ENCODE measurements at places on chromosomes 2 and 18. TPM values are rescaled to one million over a fixed set of nuclear protein-coding genes. Genes with fewer than 3 reads are reported as not detected.

DNA sequence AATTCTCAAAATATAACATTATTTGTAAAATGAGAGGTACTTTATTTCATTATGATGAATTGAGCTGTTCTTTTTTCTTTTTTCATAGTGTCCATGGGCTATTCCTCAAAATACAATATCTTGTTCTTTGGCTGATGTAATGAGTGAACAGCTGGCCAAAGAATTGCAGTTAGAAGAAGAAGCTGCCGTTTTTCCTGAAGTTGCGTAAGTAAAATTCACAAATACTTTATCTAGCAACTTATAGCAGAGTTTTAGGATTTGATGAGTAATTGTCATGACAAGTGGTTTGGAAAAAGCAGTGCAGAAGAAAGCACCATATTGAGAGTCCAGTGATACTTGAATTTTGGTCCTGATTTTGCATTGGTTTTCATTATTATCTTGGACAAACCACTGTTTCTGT, 9.8 kb downstream of the RIOK3 start:
- H3K36me3 ChIP-seq: peaks cover 35% of the 10 kb centered on the region
- DNase-seq: no peak
- H3K4me1 ChIP-seq: peaks cover 31% of the 10 kb centered on the region

GRCh38 chr2:229489016-229489415, 217.9 kb upstream of the PID1 start:
- DNase-seq: no peak
- no peaks in the 10 kb centered on the region for H3K4me1 ChIP-seq
- H3K27me3 ChIP-seq: no peaks in the 10 kb centered on the region
- no peak overlapping the region for H3K27ac ChIP-seq

CABYR gene
- total RNA-seq: 1.4 TPM

TMEM17 gene
- total RNA-seq: 0.24 TPM

GRCh38 chr2:223585666-223586065, 16.5 kb downstream of the SCG2 start:
- no peaks in the 10 kb centered on the region for H3K27me3 ChIP-seq
- no peaks in the 10 kb centered on the region for H3K4me1 ChIP-seq
- H3K4me3 ChIP-seq: no peak overlapping the region

GPBAR1 gene
- 0.14 TPM for total RNA-seq

GRCh38 chr2:70525032-70525431, 28.6 kb downstream of the TGFA start:
- H3K36me3 ChIP-seq: no peaks in the 10 kb centered on the region
- peaks cover 18% of the 10 kb centered on the region for H3K4me1 ChIP-seq
- DNase-seq: no peak
- no peak overlapping the region for H3K4me3 ChIP-seq

- peaks cover 1% of the 10 kb centered on the region for H3K27me3 ChIP-seq
- peak; percentile 69 for DNase-seq
- no peak overlapping the region for H3K4me3 ChIP-seq
- no peak overlapping the region for H3K27ac ChIP-seq
- no peaks in the 10 kb centered on the region for H3K36me3 ChIP-seq
These were observed 73.3 kb upstream of the KLF7 start for GRCh38 chr2:207238831-207239701.

CRACDL gene
- 0.31 TPM for total RNA-seq

GRCh38 chr2:147137711-147138110, 707.1 kb upstream of the ACVR2A start:
- no peaks in the 10 kb centered on the region for H3K36me3 ChIP-seq
- no peaks in the 10 kb centered on the region for H3K27me3 ChIP-seq
- H3K27ac ChIP-seq: no peak overlapping the region

DNA sequence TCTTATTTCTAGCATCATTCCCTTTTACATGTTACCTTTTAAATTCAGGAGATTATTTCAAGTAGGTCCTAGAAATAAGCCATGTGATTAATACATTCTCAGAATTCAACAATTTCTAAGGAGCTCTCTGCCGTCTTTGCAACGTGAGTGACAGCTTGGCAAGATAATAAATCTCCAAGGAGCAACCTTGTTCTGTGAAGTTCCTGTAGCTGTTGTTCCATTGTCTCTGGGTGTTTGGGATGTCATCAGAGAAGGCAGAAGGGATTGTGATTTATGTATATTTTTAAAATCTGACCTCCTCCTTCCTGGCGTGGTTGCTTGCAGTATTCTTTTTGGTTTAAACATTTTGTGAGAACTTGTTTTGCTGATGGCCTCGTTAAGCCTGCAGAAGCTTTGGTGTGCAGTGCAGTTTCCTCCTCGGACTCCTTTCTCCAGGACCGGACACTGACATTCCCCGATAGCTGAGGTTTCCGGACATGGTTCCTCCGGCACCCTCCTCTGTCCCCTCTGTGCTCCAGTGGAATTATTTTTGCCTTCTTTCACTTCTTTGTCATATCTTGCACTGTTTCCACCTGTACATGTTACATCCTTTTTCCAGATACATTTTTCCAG, 33.7 kb downstream of the RAMP1 start:
- H3K27ac ChIP-seq: no peak overlapping the region
- no peak for DNase-seq
- H3K4me1 ChIP-seq: peaks cover 15% of the 10 kb centered on the region
- H3K36me3 ChIP-seq: no peaks in the 10 kb centered on the region

RAB10 gene
- total RNA-seq: 110 TPM

- no peak overlapping the region for H3K4me3 ChIP-seq
- no peak for DNase-seq
- no peaks in the 10 kb centered on the region for H3K36me3 ChIP-seq
- H3K4me1 ChIP-seq: peaks cover 13% of the 10 kb centered on the region
These were observed 7.0 kb downstream of the AFF3 start for GRCh38 chr2:100135415-100135814.

DNA sequence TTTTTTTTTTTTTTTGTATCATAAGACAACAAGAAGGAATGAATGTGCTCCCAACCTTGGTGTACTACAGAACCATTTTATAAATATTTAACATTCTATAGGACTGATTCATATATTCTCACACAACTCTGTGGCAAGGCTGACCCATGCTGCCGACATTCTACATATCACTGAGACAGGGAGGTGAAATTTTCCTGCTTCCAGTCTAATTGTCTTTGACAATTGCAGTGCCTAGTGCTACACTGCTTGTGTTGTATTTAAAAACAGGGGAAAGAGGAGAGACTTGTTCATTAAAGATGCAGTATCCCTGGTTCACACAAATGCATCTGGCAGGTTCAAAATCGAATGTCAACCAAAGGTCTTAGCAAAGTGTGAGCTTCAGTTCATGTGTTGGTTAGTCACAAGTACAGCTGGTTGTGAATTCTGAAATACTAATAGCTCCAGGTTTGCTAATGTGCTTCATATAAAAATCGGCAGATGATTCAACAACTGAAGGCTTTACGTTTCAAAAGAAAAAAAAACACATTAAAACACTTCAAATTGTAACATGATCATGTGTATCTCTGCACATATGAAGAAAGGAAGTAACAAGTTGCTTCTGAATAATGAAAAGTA, 130.8 kb downstream of the FIGN start:
- H3K27me3 ChIP-seq: no peaks in the 10 kb centered on the region
- DNase-seq: no peak
- H3K4me1 ChIP-seq: no peaks in the 10 kb centered on the region
- H3K27ac ChIP-seq: no peak overlapping the region

DNA sequence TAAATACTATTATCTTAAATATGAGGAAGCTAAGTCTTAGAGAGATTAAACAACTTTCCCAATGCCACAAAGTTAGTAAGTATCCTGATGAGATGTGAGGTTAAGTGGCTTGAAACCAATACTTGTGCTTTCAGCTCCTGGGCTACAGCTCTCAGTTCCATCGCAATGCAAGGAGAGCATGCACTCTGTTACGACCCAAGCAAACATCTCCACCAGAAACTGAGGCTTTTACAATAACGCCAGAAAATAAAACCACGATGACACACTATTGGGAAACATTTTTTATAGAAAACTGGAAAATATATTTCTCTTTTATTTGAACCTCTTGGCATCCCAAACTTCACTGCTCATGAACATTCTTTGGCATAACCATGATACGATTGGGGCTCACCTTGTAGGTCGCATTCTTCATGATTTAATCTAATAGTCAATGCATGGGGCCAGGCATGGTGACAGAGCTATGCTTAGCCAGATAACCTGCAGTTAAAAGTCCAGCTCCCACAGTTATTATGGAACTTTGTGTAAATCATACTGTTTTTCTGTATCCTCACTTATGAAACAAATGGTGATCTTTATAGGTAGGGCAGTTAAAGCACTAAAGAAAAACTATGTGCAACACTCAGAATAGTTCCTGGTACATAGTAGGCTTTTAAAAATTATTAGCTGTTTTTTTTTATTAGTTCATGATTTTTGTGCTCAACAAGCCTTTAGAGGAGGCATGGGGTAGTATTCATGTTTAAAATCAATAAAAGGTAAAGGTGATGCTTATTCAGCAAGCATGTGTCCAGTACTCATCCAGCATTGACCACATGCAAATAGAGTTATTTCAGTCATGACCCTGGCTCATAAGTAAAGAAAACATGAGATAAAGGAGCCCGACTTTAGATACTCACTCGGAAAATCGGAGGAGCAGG, 238.3 kb upstream of the TRIB2 start:
- no peaks in the 10 kb centered on the region for H3K36me3 ChIP-seq
- DNase-seq: no peak
- H3K27me3 ChIP-seq: no peaks in the 10 kb centered on the region
- H3K4me3 ChIP-seq: no peak overlapping the region
- H3K4me1 ChIP-seq: no peaks in the 10 kb centered on the region
- no peak overlapping the region for H3K27ac ChIP-seq

GRCh38 chr2:48979691-48980090, 174.6 kb downstream of the FSHR start:
- H3K27ac ChIP-seq: no peak overlapping the region
- H3K4me3 ChIP-seq: no peak overlapping the region
- no peak for DNase-seq
- H3K4me1 ChIP-seq: no peaks in the 10 kb centered on the region

GRCh38 chr2:75389271-75389670, 171.5 kb downstream of the EVA1A start:
- peaks cover 9% of the 10 kb centered on the region for H3K27me3 ChIP-seq
- H3K27ac ChIP-seq: no peak overlapping the region
- no peak overlapping the region for H3K4me3 ChIP-seq
- no peaks in the 10 kb centered on the region for H3K36me3 ChIP-seq

DNA sequence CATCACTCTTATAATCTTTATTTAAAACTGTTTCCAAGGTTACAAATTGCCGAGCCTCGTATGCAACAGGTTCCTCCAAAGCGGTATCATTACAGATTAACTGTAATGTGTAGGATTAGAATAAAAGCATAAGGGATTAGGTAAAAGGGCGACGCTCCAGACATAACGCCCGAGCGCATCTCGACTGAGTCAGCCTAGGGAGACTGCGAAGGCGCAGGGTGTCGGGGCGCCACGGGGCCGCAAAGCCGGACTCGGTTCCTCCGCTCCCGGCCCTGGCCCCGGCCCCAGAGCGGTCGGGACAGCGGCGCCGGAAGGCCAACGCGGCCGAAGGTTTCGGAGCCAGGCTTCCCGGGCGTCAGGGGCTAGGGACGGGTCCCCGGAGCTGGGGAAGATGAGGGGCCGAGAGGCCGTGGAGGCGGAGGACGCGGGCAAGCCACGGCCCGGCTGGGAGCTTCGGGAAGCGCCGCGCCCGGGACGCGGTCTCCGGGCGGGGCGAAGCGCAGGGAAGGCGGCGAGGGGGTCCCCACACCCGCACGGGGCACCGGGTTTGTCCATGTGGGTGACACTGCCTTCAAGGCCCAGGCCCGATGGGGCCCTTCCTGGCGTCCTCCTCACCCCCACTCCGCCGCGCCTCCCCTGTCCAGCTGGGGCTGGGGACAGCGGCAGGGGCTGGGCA, 12.9 kb upstream of the SIX3 start:
- H3K27me3 ChIP-seq: peaks cover 72% of the 10 kb centered on the region
- DNase-seq: peak; percentile 11
- no peak overlapping the region for H3K4me3 ChIP-seq
- peaks cover 17% of the 10 kb centered on the region for H3K4me1 ChIP-seq
- H3K36me3 ChIP-seq: no peaks in the 10 kb centered on the region

DNA sequence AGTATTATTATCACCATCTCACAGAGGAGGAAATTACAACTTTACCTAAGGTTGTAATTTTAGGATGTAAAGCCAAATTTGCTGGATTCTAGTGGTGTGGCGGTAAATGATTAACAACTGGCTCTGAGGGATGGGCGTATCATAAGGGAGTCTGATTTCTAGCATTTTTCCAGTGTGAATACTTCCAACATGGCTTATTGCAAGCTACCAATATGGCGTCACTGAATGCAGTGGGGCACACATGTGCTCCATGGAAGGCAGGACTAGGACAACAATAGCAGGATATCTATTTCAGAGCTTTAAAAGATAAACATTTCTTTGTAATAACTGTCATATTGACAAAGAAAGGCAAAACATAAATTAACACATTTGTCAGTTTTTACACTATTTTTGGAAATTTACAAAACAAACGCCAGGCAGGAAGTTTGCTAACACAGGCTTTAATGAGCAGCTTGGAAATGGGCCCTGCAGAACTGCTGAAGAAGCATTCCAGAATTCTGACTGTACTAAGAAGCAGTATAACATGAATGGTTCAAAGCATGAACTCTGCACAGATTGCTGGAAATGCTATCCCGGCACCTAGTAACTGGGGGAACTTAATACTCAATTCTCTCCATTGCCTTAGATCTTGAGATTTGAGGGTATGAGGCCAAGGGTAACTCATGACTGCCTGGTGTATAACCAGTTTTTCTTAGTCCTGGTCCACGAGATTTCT, 439.3 kb upstream of the MAP2 start:
- no peaks in the 10 kb centered on the region for H3K4me1 ChIP-seq
- H3K27ac ChIP-seq: no peak overlapping the region
- H3K4me3 ChIP-seq: no peak overlapping the region
- H3K27me3 ChIP-seq: no peaks in the 10 kb centered on the region

DNA sequence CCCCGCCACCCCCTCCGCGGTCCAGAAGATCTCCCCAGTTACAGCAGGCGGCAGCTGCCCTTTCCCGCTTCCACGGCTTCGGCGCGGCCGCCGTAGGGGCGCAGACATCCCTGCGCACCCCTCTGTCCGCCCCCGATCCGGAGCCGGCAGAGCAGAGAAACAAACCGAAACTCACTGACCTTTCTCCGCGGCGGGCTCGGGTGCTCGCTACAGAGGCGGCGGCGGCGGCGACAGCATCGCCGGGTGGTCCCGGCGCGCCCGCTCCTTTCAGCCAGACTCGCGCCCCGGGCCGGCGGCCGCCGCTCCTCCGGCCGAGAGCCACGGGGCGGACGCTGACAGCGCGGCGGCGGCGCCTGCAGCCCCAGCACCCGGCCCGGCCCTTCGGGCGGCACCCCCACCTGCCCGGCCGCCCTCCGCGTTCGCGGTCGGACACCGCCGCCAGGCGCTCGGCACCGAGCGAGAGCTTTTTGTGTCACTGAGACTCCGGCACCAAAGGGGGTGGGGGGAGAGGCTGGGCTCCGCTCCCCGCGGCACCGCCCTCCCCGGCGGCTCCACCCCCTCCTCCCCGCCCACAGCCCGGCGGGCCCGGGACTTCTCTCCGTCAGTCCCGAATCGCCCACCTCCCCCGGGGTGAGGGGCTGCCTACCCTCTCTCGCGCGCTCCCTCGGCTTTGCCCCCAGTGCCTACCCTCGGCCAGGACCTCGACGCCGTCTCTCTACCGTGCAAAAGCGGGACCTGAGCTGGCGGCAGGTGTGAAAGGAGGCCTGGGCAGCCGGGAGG, 1.4 kb upstream of the RNF152 start:
- peak overlapping the region; percentile 74 for H3K4me3 ChIP-seq
- no peaks in the 10 kb centered on the region for H3K36me3 ChIP-seq
- H3K4me1 ChIP-seq: peaks cover 8% of the 10 kb centered on the region

TMEM37 gene
- total RNA-seq: not detected

All from activated CD4-positive, alpha-beta memory T cell treated with anti-CD3 and anti-CD28 coated beads for 36 hours (primary cell).